Activated T-cell treated with anti-CD3 and anti-CD28 coated beads, Interleukin-2, amount 50 U/mL, for 24 hours (primary cell): ENCODE measurements at places on chromosomes 12 and 14.

DNA sequence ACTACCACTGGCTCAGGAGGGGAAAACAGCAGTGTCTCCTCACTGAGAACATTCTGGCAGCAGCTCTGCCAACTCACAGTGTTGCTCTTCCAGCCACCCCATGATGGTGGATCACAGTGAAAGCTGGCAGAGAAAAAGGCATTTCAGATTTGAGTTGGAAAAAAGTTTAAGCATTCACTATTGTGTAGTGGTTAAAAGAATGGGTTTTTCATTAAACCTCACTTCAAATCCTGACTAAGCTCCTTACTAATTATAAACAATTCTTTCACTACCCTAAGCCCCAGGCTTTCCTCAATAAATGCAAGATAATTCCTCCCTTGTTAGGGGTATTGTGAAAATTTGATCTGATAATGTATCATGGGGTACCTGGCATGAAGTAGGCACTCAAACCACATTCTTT, 518.1 kb downstream of the SNAPC1 start:
- no peaks in the 10 kb centered on the region for H3K36me3 ChIP-seq
- H3K4me1 ChIP-seq, result no peaks in the 10 kb centered on the region
- H3K4me3 ChIP-seq, result no peak overlapping the region
- no peaks in the 10 kb centered on the region for H3K27me3 ChIP-seq
- DNase-seq, result no peak

GRCh38 chr12:48311313-48311712, 39.4 kb downstream of the ZNF641 start:
- H3K36me3 ChIP-seq, result no peaks in the 10 kb centered on the region
- no peak overlapping the region for H3K4me3 ChIP-seq
- H3K4me1 ChIP-seq, result no peaks in the 10 kb centered on the region

DNA sequence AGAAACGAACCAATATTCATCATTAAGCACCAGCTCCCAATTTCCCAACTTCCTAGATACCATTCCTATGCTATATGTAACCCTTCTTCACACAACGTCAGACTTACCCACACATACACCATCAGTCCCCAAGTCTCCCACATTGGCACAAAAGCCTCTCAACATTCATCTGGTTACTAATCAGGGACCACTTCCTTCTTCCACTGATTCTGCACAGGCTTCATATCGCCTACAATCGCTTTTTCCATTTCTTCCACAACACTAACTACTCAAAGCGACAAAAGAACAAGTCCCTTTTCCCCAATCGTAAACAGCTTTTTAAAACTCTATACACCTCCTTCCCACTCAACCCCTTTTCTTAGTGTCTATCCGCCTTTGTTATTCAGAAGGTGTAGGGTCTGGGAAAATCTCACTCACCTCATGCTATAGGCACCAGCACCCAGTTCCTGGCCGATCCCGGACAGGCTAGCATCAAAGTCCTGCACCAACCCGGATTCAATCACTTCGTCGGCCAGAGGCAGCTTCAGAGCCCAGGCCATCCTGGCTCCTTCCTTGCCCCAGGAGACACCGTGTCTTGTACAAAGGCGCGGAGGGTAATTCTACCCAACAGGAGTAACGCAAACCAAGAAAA, 936 bp downstream of the TFCP2 start:
- no peak for DNase-seq
- H3K4me3 ChIP-seq, result no peak overlapping the region
- peaks cover 15% of the 10 kb centered on the region for H3K36me3 ChIP-seq
- H3K27ac ChIP-seq, result no peak overlapping the region
- no peaks in the 10 kb centered on the region for H3K27me3 ChIP-seq

DNA sequence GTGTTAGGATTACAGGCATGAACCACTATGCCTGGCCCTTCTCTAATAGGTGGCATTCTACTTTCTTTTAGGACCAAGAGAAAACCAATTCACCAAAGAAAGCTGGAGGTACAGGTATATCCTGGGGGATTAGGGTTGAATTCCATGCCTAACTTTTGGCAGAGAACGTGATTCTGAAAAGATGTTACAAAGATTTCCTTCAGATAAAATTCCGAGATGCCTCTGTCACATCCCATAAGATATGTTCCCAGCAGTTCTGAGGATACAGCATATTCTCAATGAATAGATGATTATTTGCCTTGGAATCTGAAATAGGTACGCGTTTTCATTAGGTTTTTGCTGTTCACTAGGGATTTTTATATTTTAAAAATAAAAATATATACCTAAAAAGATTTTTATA, 111.9 kb upstream of the KRAS start:
- peaks cover 22% of the 10 kb centered on the region for H3K4me1 ChIP-seq
- DNase-seq, result no peak
- no peak overlapping the region for H3K27ac ChIP-seq
- no peaks in the 10 kb centered on the region for H3K36me3 ChIP-seq

- DNase-seq, result no peak
- H3K27me3 ChIP-seq, result no peaks in the 10 kb centered on the region
- H3K4me3 ChIP-seq, result no peak overlapping the region
- no peak overlapping the region for H3K27ac ChIP-seq
These were observed 409.0 kb downstream of the DAD1 start for GRCh38 chr14:22180045-22180444.

GRCh38 chr12:82300611-82301010, 57.6 kb downstream of the CCDC59 start:
- no peak overlapping the region for H3K4me3 ChIP-seq
- no peaks in the 10 kb centered on the region for H3K36me3 ChIP-seq
- no peak overlapping the region for H3K27ac ChIP-seq
- no peaks in the 10 kb centered on the region for H3K4me1 ChIP-seq

GRCh38 chr14:24426150-24426911, 3.1 kb downstream of the CBLN3 start:
- peaks cover 13% of the 10 kb centered on the region for H3K36me3 ChIP-seq
- no peaks in the 10 kb centered on the region for H3K27me3 ChIP-seq
- DNase-seq, result no peak
- no peak overlapping the region for H3K27ac ChIP-seq

DNA sequence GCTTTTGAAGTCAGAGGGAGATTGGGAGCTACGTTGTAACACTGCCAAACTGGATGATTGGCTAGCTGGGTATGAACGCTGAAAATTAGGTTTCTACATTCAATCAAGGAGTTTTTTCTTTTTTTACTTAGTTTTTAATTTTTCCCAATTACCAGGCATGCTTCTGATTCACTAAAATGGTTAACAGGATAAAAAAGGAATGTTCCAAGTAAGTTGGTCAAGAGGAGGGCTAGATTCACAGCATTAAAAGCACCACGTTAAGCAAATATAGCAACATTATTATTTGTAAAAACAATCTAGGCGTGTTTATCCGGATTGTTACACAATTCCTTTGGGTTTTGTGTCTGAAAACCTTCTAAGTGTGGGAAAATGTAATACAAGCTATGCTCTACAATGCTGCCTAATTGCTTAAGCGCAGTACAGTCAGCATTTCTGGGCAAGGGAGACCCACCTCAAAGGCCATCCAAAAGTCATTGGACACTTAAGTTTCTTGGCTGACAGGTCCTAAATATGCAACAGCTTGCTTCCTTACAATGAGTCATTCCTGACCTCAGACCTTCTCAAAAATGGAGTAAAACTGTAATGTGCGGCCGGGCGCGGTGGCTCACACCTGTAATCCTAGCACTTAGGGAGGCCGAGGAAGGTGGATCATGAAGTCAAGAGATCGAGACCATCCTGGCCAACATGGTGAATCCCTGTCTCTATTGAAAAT, 1.2 kb downstream of the RPLP0 start:
- H3K4me3 ChIP-seq, result peak overlapping the region; percentile 98
- peaks cover 52% of the 10 kb centered on the region for H3K4me1 ChIP-seq
- peak; percentile 70 for DNase-seq
- H3K36me3 ChIP-seq, result peaks cover 66% of the 10 kb centered on the region
- H3K27ac ChIP-seq, result peak overlapping the region; percentile 99

DNA sequence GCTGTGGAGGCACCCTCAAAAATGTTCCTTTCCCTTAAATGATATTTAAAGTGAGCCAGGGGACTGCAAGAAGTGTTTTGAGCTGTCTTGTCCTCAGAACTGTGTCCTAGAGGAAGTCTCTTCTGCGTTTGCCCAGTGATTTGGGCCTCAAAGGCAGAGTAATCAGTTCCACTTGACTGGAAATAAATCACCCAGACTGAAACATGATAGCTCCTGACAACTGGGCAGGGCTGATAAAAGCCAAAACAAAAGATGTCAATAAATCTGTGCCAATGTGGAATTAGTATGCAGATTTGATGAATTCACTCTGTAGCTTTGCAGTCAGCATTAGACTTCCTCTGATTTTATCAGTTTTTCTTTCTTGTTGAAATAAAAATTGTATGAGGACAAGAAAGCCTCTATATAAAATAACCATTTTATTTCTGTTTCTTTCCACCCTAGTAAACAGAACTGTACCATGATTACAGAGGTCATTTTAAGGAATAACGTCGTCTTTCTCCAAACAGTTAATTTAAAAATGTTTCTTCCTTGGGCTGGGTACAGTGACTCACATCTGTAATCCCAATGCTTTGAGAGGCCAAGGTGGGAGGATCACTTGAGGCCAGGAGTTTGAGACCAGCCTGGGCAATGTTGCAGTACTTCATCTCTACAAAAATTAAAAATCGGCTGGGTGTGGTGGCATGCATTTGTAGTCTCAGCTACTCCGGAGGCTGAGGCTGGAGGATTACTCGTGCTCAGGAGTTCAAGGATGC, 180.8 kb downstream of the ERC1 start:
- H3K27ac ChIP-seq, result no peak overlapping the region
- H3K27me3 ChIP-seq, result no peaks in the 10 kb centered on the region
- peaks cover 14% of the 10 kb centered on the region for H3K36me3 ChIP-seq
- peaks cover 4% of the 10 kb centered on the region for H3K4me1 ChIP-seq
- no peak overlapping the region for H3K4me3 ChIP-seq
- DNase-seq, result no peak

DNA sequence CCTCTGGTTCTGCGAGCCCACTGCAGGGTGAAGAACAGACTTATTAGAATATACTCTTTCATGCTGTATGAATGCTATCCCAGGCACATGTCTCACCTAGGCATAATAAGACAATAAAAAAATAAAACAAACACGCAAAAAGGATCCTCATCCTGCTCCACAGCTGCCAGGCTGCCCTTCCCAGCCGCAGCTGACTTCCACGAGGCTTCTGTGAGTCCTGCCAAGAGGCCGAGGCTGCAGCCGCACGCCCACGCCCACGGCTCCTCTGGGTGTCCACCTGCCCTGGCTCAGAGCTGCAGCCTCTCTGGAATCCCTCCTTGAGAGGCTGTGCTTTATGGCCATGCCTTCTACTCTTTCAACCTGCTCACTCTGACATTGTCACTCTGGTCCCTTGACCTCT, 6.9 kb downstream of the SMIM41 start:
- DNase-seq, result no peak
- H3K4me1 ChIP-seq, result peaks cover 4% of the 10 kb centered on the region
- no peaks in the 10 kb centered on the region for H3K36me3 ChIP-seq

GRCh38 chr12:82480606-82481005, 122.3 kb downstream of the METTL25 start:
- H3K4me1 ChIP-seq, result no peaks in the 10 kb centered on the region
- peaks cover 35% of the 10 kb centered on the region for H3K36me3 ChIP-seq
- H3K27ac ChIP-seq, result no peak overlapping the region
- DNase-seq, result no peak
- H3K27me3 ChIP-seq, result no peaks in the 10 kb centered on the region

DNA sequence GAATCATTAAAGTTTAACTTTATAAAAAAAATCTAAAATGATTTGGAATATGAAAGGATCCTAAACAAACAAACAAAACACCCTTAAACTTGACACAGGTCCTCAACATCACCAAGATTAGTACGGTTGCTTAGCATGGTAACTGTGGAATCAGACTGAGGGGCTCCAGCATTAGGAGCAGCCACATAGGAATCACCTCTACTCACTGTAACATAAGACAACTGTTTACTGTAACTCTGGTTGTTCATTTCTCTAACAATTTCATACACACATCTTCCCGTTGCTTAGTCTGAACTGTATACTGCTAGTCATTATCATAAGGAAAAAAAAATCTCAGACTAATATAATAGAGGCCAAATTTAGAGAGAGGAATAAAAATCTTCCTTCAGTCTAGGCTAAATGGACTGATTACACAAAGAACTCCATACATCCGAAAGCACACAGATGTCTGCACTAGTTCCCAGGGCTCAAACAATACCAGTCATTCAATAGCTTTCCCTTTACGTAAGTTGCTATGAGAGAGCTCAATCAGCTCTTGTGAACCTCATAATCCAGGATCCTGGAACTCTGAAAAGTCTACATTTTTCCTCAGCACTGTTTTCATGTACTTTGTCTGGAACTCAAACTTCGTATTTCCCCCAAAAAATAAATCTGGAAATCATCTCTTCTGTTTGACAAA, 26.0 kb downstream of the LRP6 start:
- peaks cover 11% of the 10 kb centered on the region for H3K4me1 ChIP-seq
- H3K36me3 ChIP-seq, result peaks cover 8% of the 10 kb centered on the region
- no peak overlapping the region for H3K4me3 ChIP-seq
- H3K27ac ChIP-seq, result no peak overlapping the region
- H3K27me3 ChIP-seq, result no peaks in the 10 kb centered on the region

DNA sequence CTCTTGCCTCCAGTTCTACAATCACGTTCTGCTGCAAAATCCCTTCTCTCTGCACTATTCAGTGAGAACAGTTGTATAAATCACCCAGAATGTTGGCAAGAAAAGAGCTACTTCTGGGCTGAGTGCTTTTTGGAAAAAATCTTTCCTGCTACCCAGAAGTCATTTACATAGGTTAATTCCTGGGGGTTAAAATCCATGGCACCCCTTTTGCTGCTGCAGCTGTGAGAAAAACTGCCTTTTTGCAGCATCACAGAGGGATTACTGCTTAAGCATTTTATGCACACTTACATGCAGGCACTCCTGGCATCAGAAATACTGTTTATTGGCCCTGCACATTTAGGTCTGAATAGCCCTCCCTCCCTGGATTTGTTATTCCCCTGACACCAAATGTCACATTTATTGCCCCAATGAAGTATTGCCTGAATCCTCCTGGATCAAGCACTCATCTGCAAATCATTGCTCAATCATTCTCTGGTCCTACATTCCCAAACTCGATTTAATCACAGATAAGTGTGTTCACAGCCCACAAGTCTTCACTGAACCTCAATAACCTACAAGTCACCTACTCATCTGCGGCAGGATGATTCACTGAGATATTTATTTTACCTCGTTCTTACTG, 43.1 kb upstream of the CCDC196 start:
- no peak overlapping the region for H3K4me3 ChIP-seq
- DNase-seq, result no peak
- H3K27ac ChIP-seq, result no peak overlapping the region
- no peaks in the 10 kb centered on the region for H3K4me1 ChIP-seq
- H3K27me3 ChIP-seq, result no peaks in the 10 kb centered on the region

DNA sequence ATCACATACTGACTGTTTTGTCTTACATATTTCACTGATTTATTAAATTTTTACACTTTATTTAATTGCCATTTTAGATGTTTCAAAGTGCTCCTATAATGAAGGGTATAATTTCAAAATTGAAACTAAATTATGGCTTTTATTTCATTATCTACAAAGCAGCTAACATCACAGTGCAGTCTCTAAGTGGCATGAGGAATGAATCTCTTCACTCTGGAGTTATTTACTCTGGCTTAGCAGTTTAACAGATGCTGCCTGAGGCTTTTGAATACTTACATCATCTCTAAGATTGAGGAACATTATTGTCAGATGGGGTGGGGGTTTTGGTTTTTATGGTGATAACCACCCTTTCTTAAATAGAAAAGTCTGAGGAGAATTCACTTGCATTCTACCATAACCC, 386.4 kb downstream of the TRHDE start:
- H3K27me3 ChIP-seq, result no peaks in the 10 kb centered on the region
- no peaks in the 10 kb centered on the region for H3K36me3 ChIP-seq
- no peaks in the 10 kb centered on the region for H3K4me1 ChIP-seq
- no peak overlapping the region for H3K4me3 ChIP-seq
- no peak overlapping the region for H3K27ac ChIP-seq

GRCh38 chr14:39023939-39024871, 78.8 kb downstream of the SEC23A start:
- no peak overlapping the region for H3K4me3 ChIP-seq
- no peak for DNase-seq
- H3K27me3 ChIP-seq, result no peaks in the 10 kb centered on the region
- H3K27ac ChIP-seq, result no peak overlapping the region
